H1 (cell line): ENCODE measurements at places on chromosomes 5 and 9. TPM values are rescaled to one million over a fixed set of nuclear protein-coding genes. Genes with fewer than 3 reads are reported as not detected.

Gene PRLR
- 2.5 and 2.7 TPM in 2 replicates for total RNA-seq

Gene KCNMB1
- 0.10 and 0.19 TPM in 2 replicates for total RNA-seq

Gene CKMT2
- total RNA-seq: 1.2 and 2.4 TPM in 2 replicates

Gene DBH
- 0.29 TPM in 1 of 2 replicates, not detected in the other for total RNA-seq

DNA sequence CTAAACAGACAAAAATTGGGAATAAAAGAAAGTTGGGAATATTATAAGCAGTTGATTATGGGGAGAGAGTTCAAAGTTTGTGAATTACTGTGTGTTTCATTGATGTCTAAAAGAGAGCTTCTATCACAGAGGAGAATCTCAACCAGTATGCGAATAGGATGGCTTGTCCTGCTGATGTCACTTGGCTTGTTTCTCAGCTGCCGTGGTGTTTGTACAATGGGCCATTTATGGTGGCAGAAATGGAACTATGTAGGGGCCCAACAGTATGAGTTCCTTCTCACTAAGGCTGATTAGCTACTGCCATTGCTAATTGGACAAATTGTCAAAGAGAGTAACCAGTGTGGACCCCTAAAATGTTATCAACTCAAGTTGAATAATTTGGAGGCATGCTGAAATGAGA is 103.9 kb downstream of the ST8SIA4 start:
- no peak for DNase-seq
- H3K27me3 ChIP-seq: no peaks in the 10 kb centered on the region
- H3K4me1 ChIP-seq: no peaks in the 10 kb centered on the region
- H3K36me3 ChIP-seq: no peaks in the 10 kb centered on the region
- no peak overlapping the region for H3K4me3 ChIP-seq

- no peak overlapping the region for H3K4me3 ChIP-seq
- no peak for DNase-seq
- no peaks in the 10 kb centered on the region for H3K36me3 ChIP-seq
- no peaks in the 10 kb centered on the region for H3K27me3 ChIP-seq
- H3K27ac ChIP-seq: no peak overlapping the region
These were observed 671.9 kb downstream of the NR2F1-AS1 start for GRCh38 chr5:92908952-92909601.

DNA sequence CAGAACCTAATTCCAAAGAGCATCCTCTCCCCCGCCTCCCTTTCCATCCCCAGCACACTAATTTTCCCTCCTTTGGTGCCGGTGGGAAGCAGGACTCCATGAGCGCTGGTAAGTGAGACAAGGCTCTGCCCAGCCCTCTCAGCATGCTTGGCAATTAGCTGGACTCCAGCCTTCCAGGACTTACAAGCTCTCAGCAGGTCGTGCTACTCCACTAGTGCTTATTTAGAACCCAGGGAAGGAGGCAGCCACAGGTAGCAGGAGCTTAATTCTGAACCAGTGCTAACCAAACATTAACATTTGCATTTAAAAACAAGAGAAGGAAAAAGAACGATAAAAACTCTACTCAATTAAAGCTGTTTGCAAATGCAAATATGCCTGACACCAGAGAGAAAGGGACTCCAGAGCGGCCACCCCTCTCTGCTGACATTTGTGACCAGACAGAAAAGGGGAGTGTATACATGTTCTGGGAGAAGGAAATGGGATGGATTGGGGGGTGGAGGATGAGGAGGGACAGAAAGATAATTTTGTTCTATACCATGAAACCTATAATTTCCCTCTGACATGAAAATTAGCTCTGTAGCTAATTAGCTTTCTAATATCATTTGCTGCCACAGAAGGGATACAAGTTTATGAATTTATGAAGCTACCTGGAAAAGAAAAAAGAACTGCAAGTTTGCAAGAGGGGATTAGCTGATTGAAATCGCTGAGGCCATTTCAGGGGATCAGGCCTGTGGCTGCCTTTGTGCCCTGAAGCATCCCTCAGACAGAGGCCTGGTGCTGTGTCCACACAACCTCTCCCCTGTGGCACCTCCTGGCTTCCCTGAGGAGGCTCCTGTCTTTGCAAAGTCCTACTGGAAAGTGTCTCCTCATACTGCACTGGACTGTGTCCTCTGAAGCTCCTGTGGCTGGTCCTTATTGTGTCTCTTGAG is 266.3 kb downstream of the SEC61B start:
- H3K4me1 ChIP-seq: peaks cover 11% of the 10 kb centered on the region
- DNase-seq: no peak
- H3K4me3 ChIP-seq: no peak overlapping the region
- H3K27me3 ChIP-seq: no peaks in the 10 kb centered on the region
- H3K27ac ChIP-seq: no peak overlapping the region

- H3K27me3 ChIP-seq: peaks cover 8% of the 10 kb centered on the region; the same call in 1 of the 2 replicates
- peak within 1 kb of the TSS; percentile 79 for H3K4me3 ChIP-seq
- H3K4me1 ChIP-seq: peaks cover 12% of the 10 kb centered on the region; the same call in 1 of the 2 replicates
- DNase-seq: peak; percentile 86
- 0 out of 2 replicates have a peak, but pooled peaks cover 3% of the 10 kb centered on the region for H3K36me3 ChIP-seq
- H3K27ac ChIP-seq: 0 out of 2 replicates have a peak within 1 kb of the TSS, but pooled peaks have one; percentile 8
These were observed at the start of gene SMIM3 for GRCh38 chr5:150778517-150779396. TSS of gene SMIM3 (plus strand) at chr5:150778757. CDS start at chr5:150795441, 16,684 bp downstream.

DNA sequence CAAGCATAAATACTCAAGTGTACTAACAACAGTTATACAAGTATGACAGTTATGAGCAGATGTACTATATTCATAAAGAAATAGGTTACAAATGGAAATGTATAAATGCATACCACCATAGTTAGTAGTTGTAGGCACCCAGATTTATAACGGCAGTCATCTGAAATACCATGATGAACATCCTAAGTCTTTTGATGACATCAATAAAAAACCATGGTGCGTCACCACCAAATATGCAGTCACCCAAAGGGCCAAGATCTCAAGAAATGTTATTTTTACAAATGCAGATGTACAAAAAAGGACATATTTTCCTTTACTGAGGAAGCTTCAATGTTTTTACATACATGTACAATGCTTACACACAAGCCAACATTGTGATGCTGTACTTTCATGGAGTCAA is 70.8 kb upstream of the XPA start:
- DNase-seq: no peak
- H3K4me3 ChIP-seq: no peak overlapping the region
- no peaks in the 10 kb centered on the region for H3K36me3 ChIP-seq
- H3K27ac ChIP-seq: no peak overlapping the region
- H3K27me3 ChIP-seq: no peaks in the 10 kb centered on the region

GRCh38 chr9:128643519-128644300 is 12.9 kb downstream of the DYNC2I2 start:
- H3K36me3 ChIP-seq: peaks cover 8% of the 10 kb centered on the region; the same call in 1 of the 2 replicates
- H3K27me3 ChIP-seq: no peaks in the 10 kb centered on the region
- no peak overlapping the region for H3K27ac ChIP-seq
- H3K4me3 ChIP-seq: no peak overlapping the region
- no peaks in the 10 kb centered on the region for H3K4me1 ChIP-seq

- H3K4me3 ChIP-seq: no peak overlapping the region
- no peak overlapping the region for H3K27ac ChIP-seq
- no peak for DNase-seq
- H3K36me3 ChIP-seq: no peaks in the 10 kb centered on the region
- H3K4me1 ChIP-seq: no peaks in the 10 kb centered on the region
These were observed 90.9 kb upstream of the GPR151 start for GRCh38 chr5:146606893-146607292.

DNA sequence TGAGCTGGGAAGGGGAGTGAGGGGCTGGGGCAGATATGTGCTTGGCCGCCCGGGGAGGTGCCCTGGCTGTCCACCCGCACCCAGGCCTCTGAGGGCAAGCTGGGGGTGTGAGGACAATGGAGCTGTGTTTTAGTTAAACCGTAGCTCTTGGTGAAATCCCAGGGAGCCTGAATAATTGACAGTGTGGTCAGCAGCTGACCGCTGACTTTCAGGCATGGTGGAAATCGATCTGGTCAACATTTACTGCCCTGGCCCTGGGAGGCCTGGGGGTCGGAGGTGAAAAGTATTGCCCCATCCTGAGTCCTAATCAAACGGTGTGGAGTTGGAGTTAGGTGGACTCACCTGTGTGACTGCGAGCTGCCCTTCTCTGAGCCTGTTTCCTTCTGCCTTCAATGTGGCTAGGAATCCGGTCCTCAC is 31.2 kb upstream of the CRB2 start:
- H3K4me3 ChIP-seq: no peak overlapping the region
- no peaks in the 10 kb centered on the region for H3K36me3 ChIP-seq
- peaks cover 3% of the 10 kb centered on the region for H3K4me1 ChIP-seq
- no peak for DNase-seq
- H3K27ac ChIP-seq: no peak overlapping the region

DNA sequence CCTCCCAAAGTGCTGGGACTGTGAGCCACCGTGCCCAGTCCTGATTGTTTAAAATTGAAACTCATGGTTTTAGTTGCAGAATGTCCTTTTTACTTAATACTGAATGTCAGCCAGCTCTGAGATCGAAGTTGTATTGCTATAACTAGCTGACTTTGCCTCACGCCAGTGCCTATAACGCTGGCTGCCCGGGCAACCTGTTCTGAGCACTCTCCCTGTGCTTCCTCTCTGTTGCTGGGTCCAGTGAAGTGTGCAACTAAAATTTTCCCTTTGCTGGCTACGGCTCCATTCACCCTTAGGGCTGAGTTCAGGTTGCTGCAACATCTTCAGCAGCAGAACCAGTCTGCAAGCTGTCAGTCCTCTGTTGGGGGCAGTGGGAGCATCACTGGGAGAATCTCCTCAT is 65.9 kb downstream of the GLDC start:
- H3K4me1 ChIP-seq: no peaks in the 10 kb centered on the region
- no peak overlapping the region for H3K4me3 ChIP-seq

GRCh38 chr5:180212363-180213255 is 3.6 kb upstream of the RASGEF1C start:
- no peak for DNase-seq
- peaks cover 8% of the 10 kb centered on the region; the same call in 1 of the 2 replicates for H3K4me1 ChIP-seq
- no peaks in the 10 kb centered on the region for H3K36me3 ChIP-seq
- no peak overlapping the region for H3K27ac ChIP-seq

DNA sequence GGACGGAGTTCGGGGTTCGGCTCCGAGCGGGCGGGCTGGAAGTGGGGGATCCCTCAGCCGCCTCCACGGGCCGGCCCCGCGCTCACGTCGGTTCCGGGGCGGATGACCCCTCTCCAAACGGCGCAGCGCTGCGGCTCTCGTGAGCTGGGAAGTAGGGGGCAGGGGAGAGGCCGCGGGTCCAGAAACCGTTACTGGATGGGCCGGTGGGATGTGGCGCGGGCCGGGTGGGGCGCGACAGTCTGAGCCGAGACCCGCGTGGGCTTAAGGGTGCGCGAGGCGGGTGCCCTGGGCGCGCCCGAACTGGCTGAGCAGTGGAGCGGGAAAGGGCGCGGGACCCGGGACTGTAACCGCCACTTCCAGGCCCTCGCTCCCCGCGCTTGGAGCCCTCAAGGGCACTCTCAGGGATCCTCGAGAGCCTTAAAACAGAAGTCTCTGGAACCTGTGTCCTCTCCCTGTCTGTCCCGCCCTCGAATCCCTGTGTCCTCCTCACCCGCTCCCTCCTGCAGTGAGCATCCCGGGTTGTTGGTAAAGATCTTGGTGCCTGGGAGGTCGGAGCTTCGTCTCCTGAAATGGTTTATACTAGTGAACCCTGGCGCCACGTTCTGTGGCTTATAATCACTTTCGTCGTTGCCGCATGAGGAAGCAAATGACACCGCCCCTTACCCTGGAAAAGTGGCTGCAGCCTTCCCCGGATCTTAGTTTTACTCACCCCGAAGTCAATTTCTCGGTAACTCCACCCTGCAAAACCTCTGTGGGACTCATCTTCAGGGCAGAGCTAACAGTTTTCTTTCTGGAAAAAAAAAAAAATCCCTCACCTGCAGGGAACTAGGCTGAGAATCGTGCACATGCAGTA is 571 bp upstream of the MARCHF11 start:
- H3K27ac ChIP-seq: no peak overlapping the region
- no peak for DNase-seq
- H3K4me1 ChIP-seq: no peaks in the 10 kb centered on the region
- no peaks in the 10 kb centered on the region for H3K36me3 ChIP-seq
- peak overlapping the region; percentile 68 for H3K4me3 ChIP-seq

DNA sequence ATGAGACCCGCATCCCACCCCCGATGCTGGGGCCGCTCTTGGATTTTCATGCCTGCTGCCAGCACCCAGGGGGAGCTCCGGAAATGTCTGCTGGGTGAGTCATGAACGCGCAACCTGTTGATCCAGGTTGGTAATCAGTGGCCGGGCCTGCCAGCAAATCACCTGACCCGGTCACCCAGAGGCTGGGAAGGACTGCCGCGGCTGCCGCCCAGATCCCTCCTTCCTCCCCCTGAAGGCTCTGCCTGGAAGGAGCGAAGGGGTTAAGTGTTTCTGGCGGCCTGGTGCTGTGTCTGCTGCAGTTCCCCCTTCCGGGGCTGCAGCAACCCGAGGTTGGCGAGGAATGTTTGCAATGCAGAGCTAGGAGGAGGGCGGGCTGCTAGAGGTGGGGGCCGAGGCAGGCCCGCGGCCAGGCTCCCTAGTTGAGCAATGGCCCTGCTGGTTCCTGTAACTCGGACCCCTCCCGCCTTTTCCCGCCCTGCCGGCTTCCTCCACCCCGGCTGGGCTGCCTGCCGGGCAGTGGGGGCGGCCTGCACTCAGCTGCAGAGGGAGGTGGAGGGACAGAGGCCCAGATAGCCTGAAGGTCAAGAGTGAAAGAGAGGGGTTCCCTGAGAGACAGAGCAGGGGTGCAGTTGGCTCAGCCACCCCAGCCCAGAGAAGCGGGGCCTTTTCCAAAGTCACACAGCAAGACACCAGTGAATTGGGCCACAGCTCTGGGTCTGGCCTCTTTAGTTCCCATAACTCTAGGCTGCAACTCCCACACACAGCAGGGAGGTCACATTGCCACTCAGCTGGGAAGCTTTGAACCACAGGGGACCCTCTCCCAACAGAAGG is 156.3 kb upstream of the IER5L start:
- DNase-seq: peak; percentile 87
- no peaks in the 10 kb centered on the region for H3K27me3 ChIP-seq
- no peaks in the 10 kb centered on the region for H3K36me3 ChIP-seq
- H3K4me1 ChIP-seq: peaks cover 8% of the 10 kb centered on the region
- no peak overlapping the region for H3K4me3 ChIP-seq

DNA sequence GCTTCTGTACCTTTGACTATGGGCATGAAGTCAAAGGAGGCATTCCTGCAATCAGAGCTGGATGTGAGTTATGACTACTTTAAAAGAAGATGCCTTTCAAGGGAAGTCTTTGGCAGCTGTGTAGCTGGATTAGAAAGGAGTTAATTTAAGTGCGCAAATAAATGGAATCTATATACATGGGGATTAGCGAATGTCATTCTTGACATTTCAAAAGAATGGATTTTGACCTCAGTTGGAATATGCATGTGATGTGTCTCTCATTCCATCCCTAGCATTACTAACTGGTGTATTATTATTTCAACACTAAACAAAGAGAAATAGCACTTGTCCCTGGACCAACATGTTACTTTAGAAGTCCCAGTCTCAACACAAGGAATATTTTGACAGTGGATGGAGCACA is 359.6 kb upstream of the SLC24A2 start:
- H3K36me3 ChIP-seq: no peaks in the 10 kb centered on the region
- no peaks in the 10 kb centered on the region for H3K4me1 ChIP-seq
- no peak overlapping the region for H3K4me3 ChIP-seq

DNA sequence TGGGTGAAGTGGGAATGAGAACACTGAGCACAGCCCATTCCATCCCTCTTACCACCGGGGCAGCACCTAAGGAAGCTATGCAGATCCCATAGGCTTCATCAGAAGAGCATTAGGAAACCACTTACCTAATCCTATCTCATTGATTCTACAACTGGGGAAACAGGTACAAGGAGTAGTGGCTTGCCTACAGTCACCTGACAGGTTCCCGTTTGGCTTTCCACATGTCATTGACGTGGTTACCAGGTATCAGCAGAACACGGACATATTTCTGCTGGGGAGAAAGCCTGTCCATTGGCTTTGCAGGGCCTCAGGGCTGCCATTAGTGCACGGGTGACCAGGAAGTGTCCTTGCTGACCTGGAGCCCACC is 11.3 kb downstream of the AFAP1L1 start:
- no peaks in the 10 kb centered on the region for H3K36me3 ChIP-seq
- H3K27ac ChIP-seq: no peak overlapping the region

- no peak overlapping the region for H3K27ac ChIP-seq
- H3K4me1 ChIP-seq: no peaks in the 10 kb centered on the region
- no peaks in the 10 kb centered on the region for H3K36me3 ChIP-seq
- no peaks in the 10 kb centered on the region for H3K27me3 ChIP-seq
- no peak overlapping the region for H3K4me3 ChIP-seq
These were observed 115.0 kb downstream of the SCAMP1 start for GRCh38 chr5:78475370-78475769.
